ENCODE measurements at places on chromosomes 1 and 21.
A peak's percentile ranks its signal among the peaks of the same experiment; 100 is the strongest.

DNA sequence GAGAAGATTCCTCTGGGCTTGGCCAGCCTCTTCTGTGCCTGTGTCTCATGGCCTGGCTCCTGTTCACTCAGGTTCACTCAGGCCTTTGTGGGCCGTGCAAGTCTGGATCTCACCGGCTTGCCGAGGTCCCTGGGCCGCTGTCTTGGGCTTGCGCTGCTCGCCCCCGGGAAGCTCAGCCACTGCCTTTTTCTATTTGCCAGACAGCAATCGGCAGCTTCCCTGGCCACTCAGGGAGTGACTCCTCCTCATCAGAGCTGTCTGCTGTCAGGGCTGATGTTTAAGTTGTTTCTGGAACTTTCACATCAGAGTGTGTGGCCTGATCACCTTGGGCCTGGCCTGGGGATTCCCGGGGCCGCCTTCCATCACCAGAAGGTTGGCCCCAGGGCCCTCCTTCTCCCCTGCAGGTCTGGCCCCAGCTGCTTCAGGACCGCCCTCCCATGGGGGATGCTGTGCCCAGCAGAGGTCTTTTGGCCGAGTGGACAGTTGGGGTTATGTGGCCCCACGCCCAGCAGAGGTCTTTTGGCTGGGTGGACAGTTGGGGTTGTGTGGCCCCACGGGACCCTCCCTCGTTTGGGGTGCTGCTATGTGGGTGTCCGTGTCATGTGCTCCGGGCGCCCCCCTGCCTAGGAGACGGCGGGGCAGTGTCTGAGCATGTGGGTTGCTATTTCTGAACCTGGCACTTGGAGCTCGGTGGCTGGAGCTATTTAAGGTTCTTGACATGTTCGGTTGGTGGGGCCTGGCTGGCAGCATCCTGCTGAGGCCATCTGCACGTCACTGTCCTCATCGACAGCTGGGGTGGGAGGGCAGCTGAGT lies 12.5 kb downstream of the SLX9 start:
- ATAC-seq = no peak

DNA sequence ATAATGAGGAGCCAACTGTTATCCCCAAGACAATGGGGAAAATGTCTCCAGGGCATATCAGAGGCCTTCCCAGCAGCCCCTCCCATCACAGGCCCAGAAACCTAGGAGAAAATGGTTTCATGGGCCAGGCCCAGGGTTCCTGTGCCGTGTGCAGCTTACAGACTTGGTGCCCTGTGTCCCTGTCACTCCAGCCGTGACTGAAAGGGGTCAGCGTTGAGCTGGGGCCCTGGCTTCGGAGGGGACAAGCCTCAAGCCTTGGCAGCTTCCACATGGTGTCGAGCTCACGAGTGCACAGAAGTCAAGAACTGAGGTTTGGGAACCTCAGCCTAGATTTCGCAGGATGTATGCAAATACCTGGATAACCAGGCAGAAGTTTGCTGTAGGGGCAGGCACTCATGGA lies 18.1 kb downstream of the SIPA1L2 start:
- ATAC-seq = no peak

- ATAC-seq = no peak
Measured at GRCh38 chr21:46093668-46094400, 4.1 kb upstream of the COL6A2 start.

- ATAC-seq = peak; percentile 38
Measured at GRCh38 chr1:8394456-8395321, 76.8 kb downstream of the SLC45A1 start.

- ATAC-seq = peak; percentile 67
Measured at GRCh38 chr1:202105571-202106339, 17.0 kb upstream of the GPR37L1 start.

DNA sequence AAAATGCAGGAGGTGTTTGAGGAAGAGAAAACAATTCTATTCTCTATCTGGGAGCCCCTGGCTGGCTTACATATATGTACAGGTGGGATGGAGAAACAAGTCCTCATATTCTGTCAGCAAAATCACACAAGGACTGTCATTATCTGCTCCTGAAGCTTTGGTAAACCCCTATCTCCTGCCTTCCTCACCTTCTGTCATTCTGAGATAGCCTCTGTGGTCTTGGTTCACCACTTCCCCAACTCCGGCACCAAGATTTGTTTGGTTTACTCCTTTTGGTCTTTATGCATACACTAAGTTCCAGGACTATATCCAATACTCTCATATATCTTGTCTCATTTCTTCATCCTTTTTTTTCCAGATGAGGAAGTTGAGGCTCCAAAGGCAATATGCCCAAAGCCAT lies 551.1 kb downstream of the PLPP3 start:
- ATAC-seq = no peak

- peak; percentile 43 for ATAC-seq
Measured at GRCh38 chr1:161905269-161905884, 118.3 kb downstream of the OLFML2B start.

DNA sequence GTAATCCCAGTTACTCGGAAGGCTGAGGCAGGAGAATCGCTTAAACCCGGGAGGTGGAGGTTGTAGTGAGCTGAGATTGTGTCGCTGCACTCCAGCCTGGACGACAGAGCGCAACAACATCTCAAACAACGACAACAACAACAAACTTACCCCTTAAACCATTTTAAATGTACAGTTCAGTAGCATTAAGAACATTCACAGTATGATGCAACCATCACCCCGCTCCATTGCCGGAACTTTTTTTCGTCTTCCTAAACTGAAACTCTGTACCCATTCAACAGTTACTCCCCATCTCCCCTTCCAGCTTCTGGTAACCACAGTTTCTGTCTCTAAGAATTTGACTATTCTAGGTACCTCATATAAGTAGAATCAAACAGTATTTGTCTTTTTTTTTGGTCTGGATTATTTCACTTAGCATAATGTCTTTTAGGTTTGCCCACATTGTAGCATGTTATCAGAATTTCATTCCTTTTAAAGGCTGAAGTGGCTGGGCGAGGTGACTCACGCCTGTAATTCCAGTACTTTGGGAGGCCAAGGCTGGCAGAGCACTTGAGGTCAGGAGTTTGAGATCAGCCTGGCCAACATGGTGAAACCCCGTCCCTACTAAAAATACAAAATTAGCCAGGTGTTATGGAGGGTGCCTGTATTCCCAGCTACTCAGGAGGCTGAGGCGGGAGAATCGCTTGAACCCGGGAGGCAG lies 19.6 kb downstream of the CA6 start:
- ATAC-seq = peak; percentile 61

- ATAC-seq = no peak
Measured at GRCh38 chr1:206682111-206682510, 2.6 kb upstream of the MAPKAPK2 start.

- ATAC-seq = no peak
Measured at GRCh38 chr1:165487921-165488320, 43.0 kb upstream of the RXRG start.

DNA sequence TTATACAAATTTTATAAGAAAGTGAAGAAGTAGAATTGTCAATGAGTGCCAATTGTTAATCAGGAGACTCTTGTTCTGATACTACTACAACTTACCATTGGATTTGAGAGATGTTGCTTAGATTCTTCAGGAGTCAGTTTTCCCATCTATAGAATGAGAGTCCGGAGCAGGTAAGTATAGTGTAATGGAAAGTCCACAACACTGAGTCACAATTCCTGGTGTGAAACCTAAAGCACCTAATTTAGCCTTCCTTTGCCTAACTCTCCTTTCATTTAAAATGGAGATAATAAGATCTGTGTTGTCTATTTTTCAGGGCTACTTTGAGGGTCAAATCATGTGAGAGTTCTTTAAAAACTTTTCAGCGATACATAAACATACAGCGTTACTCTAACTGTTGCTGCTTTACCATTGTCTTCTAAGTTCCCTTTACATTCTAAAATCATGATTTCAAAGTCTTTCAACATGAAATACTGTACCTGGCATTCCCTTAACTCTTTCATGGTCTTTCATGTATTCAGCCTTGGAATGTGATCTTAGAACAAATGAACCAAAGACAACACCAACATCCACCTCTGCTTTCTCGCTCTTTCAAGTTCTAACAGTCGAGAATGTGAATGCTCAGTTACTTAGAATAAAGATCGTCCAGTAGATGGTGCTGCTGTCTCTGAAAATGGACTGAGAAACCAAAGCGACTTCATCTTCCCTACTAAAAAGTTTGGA lies 90.9 kb downstream of the SLC30A10 start:
- no peak for ATAC-seq

All from activated T-helper 17 cell treated with anti-CD3 and anti-CD28 coated beads, Interleukin-2, amount 50 U/mL, for 72 hours (primary cell).